GM23248 (cell line): ENCODE measurements at places on chromosomes 11 and 22. TPM values are rescaled to one million over a fixed set of nuclear protein-coding genes. Genes with fewer than 3 reads are reported as not detected.

Gene MMP8
- not detected in 2 replicates for polyA plus RNA-seq

Gene SCGB1D2
- not detected in 2 replicates for polyA plus RNA-seq

Gene GDPD5
- 3.4 and 5.6 TPM in 2 replicates for polyA plus RNA-seq

Gene TMEM191C
- polyA plus RNA-seq, result 0.54 and 1.2 TPM in 2 replicates

Gene DKK3
- 237 and 239 TPM in 2 replicates for polyA plus RNA-seq

Gene PRDM10
- polyA plus RNA-seq, result 2.9 TPM in 2 replicates

Gene C11orf86
- polyA plus RNA-seq, result not detected in 2 replicates

Gene MMP12
- 0.19 and 0.41 TPM in 2 replicates for polyA plus RNA-seq

Gene PRSS23
- 376 and 392 TPM in 2 replicates for polyA plus RNA-seq

Gene CD3G
- polyA plus RNA-seq, result not detected in 2 replicates

Gene ZPR1
- polyA plus RNA-seq, result 71.3 and 76.8 TPM in 2 replicates

Gene LRRC74B
- polyA plus RNA-seq, result not detected in 2 replicates

Gene PLEKHB1
- polyA plus RNA-seq, result not detected in 2 replicates

Gene KAT5
- 28.8 and 29.5 TPM in 2 replicates for polyA plus RNA-seq

Gene FAM111B
- polyA plus RNA-seq, result 6.8 and 7.3 TPM in 2 replicates

Gene TYR
- not detected in 2 replicates for polyA plus RNA-seq

Gene SLC7A4
- polyA plus RNA-seq, result 0.13 TPM in 1 of 2 replicates, not detected in the other

Gene CBX7
- polyA plus RNA-seq, result 2.5 and 2.9 TPM in 2 replicates

Gene UPK3A
- not detected in 2 replicates for polyA plus RNA-seq

Gene PTPRCAP
- polyA plus RNA-seq, result 0.43 and 0.68 TPM in 2 replicates

Gene ZNF215
- 5.4 and 5.6 TPM in 2 replicates for polyA plus RNA-seq

Gene TMPRSS5
- polyA plus RNA-seq, result not detected in 2 replicates

Gene OR51B4
- not detected in 2 replicates for polyA plus RNA-seq

Gene PNPLA3
- polyA plus RNA-seq, result 1.2 and 1.4 TPM in 2 replicates

Gene SERPIND1
- polyA plus RNA-seq, result 0.13 and 0.26 TPM in 2 replicates

Gene NLRP6
- polyA plus RNA-seq, result not detected in 2 replicates

Gene TMEM132A
- 10.1 and 12.2 TPM in 2 replicates for polyA plus RNA-seq

Gene SPI1
- 0.30 TPM in 1 of 2 replicates, not detected in the other for polyA plus RNA-seq
